ENCODE measurements at places on chromosomes 1 and 21.

DNA sequence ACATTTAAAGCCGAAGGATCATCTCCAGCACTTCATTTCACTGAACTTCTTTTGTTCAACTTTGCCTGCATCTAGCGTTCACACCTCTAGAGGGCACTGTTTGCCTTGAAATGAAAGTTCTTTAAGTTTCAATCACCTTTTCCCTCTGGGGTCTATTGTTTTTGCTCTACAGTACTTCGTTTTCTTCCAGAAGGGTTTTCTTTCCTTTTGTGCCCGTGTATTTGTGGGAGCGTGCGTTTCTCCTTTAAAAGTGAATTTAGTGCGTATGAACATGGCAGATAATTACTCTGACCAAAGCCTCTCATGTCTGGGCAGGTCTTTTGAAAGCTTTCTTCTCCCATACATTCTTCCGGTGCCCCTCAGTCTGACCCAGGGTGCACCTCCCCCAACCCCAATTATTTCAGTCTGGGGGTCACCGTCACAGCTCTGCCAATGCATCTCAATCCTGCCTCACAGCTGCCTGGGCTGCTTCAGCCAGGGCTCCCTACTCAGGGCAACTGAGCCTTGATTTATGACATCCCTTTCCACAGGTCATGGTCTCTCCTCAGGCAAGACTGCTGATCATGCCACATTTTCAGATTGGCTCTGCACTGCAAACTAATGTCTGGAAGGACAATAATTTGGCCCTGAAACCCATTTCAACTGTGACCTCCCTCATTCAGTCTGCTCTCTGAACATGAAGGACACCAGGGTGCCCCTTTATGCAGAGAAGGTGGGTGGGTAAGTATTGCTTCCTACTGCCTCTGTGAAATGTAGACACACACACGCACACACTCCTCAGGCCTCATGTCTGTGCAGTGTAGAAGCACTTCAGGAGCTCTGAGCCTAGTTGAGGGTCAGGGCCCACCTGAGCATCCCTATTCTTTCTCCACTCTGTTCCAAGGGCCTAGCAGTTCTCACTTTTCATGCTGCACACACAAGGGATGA lies 88.6 kb downstream of the NUF2 start:
- peak; percentile 91 for DNase-seq

- DNase-seq: no peak
Measured at GRCh38 chr1:180327089-180327488, 97.0 kb downstream of the LHX4 start.

DNA sequence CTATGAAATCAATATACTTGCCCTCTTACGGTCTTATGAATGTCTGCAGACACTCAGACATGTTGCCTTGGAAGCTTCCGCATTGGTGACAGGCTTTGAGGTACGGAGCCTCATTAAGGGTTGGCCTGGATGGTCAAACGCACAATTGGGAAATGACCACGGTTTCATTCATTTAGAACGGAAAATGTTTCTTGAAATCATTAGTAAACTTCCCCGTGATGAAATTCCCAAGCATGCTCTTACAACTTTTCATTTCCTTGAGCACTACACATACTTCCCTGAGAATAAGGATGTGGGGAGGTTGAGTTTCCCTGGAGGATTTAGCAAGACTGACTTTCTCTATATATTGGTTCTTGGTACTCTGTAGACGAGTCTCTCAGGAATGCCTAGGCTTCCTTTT lies 146.3 kb downstream of the HLX start:
- DNase-seq: no peak

- peak; percentile 64 for DNase-seq
Measured at GRCh38 chr1:150365941-150366340, 2.0 kb downstream of the RPRD2 start.

DNA sequence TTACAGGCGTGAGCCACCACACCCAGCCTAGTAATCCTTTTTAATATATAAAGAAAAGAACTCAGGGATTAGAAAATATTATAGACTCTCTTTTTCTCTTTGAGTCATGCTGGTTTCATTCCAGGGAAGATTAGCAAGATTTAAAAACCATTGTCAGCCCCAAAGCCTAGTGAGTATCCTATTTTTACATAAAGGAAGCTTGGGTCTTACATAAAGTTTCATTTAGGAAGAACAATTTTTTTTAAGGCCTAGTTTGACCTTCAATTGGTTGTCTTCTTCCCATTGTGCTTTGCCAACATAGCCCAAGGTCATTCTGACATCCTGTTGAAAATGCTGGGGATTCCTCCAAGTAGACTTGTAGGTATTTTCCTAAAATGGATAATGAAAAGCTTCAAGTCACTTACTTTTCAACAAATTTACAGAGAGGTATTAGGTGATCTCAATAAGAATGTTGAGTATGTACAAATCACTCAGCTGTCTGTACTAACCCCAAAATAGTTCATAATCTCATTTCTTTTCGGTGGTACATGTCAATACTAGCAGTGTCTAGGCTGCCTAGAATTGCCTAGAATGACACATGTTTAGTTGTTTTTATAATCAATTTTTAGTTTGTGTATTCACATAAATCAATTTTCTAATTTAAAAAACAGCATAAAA lies 4.3 kb upstream of the KIF14 start:
- no peak for DNase-seq

DNA sequence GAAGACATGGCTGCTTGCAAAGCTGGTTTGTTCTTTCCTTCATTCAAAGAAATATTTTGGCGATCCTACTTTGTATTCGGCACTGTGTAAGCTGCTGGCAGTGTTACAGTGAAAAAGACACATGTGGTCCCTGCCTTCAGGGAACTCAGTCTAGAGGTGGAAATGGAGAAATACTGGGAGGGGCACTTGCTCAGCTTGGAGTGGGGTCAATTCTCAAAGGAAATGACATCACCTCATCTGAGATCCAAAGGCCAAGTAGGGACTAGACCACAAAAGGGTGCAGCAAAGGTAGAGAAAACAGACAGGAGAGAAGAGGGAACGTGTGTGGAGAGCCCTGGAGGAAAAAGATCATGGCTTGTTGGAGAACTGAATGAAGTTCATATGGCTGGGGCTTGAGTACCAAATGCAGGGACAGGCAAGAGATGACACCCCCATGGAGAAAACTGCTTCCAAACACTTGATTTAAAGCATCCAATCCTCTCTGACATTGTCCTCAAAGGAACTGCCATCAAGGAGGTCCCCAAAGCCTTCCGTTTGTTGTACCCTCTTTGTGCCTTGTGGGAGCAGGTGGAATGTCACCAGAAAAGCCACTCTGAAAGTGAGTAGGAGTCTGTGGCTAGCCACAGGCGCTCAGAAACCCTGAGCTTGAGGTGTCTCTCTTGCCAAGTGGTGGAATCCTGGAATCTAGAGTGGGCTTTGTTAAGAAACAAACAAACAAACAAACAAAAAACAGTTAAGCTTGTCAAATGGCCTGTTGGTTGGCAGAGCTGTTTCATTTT lies 48.3 kb upstream of the TDRD10 start:
- no peak for DNase-seq

- DNase-seq: no peak
Measured at GRCh38 chr1:208164609-208165008, 79.6 kb downstream of the PLXNA2 start.

DNA sequence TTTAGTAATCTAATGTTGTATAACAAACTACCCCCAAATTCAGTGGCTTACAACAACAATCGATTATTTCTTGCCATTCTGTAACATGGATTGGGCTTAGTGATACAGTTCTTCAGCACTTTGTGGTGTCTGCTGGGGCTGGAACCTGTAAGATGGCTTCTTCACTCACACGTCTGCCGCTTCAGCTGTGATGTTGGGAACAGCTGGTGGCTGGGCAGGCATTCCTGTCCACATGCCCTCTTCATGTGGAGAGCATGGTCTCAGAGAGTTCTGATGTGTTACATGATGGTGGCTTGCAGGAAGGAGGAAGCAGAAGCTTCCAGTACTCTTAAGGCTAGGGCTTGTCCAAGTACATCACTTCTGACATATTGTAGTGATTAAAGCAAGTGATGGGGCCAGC lies 276.9 kb downstream of the PTBP2 start:
- DNase-seq: no peak

DNA sequence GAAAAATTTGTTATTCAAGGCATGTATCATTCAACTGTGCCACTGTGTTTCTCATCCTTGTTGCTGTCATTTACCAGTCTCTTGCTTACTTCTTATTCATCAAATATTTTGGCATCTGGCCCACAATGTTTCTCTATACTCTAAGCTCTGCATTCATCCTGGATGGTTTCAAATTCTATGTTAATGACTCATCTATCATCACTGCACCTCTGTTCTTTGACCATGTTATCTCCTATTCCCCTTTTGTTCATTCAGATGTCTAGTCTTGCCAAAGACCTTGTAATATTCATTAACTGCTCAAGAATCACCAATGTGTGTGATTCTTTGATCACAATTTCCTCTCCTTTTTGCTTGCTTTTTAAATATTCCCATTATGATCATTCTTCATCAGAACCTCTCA lies 54.6 kb upstream of the PRKACB start:
- DNase-seq: no peak

- no peak for DNase-seq
Measured at GRCh38 chr1:93669369-93669768, 12.3 kb downstream of the BCAR3 start.

- no peak for DNase-seq
Measured at GRCh38 chr21:15682977-15683376, 46.8 kb upstream of the USP25 start.

- DNase-seq: no peak
Measured at GRCh38 chr1:62439652-62440371, 3.0 kb downstream of the USP1 start.

GRCh38 chr1:20578062-20578461 lies 10.8 kb upstream of the CDA start:
- no peak for DNase-seq

DNA sequence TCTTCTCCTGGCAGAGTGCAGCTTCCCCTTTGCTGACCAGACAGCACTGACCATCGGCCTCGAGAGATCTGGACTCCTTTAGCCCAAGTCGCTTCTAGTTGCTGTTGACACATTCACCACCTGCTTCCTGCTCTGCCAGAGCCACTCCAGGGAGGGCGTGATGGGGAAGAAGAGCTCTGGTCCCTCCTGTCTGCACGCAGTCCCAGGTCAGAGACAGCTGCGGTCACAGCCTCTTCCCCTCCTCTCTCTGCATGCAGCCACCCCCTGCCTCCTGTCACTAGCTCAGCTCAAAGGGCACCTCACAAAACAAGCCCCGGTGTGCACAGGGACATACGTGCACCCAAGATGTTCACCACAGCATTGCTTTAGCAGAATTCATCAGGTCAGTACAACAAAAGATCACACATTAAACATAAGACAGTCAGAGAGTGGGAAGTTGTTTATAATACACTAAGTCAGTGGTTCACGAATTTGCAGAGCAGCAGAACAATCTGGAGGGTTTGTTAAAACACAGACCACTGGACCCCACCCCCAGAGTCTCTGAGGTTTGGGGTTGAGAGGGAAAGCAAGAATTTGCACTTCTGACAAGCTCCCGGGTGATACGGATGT lies 132.9 kb downstream of the SYF2 start:
- no peak for DNase-seq

GRCh38 chr1:192547501-192547900 lies 28.1 kb upstream of the RGS1 start:
- DNase-seq: no peak

DNA sequence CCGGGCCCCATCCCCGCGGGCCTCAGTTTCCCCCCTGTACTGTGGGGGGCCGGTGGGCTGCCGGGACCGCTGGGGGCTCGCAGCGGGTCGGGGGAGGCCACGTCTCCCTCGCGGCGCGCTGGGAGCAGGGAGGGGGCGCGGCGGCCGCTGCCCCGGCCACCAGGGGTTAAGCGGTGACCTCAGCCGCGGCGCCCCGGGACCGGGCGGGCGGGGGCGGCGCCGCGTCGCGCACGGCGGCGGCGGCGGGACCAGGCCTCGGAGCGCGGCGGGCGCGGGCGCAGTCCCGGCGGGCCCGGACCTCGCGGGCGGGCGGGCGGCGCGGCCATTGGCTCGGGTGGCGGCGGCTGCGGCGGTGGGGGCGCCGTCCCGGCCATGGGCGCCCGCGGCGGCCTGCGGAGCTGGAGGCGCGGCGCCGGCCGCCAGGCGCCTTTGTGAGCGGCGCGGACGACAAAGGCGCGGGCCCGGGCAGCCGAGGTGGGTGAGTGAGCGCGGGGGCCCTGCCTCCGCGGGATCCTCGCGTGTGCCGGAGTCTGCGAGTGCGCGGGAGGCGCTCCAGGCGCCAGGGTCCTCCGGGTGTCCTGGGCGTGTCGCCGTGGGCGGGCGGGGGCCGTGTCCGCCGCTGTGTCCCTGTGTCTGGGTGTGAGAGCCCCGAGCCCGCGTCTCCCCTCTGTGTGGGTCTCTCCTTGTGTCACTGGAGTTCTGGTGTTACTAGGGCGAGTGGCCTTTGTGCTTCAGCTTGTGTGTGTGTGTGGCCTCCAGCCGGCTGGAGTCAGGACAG lies at the start of gene ARHGEF10L:
Gene ARHGEF10L, plus strand, starts transcription at position 222 of the 778 bp plus-strand sequence. CDS start 40,898 bp downstream, outside the sequence.
- DNase-seq: no peak

DNA sequence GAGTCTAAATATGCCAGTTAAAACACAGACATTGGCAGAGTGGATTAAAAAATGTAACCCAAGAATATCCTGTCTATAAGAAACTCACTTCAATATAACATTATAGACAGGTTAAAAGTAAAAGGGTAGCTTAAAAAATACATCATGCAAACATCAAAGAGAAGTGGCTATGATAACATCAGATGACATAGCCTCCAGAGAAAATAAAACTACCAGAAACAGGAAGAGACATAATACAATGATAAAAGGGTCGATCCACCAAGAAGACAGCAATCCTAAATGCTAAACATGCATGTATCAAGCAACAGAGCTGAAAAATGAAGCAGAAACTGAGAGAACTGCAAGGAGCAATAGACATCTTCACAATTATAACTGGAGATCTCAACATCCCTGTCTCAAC lies 190.2 kb upstream of the NR5A2 start:
- no peak for DNase-seq

DNA sequence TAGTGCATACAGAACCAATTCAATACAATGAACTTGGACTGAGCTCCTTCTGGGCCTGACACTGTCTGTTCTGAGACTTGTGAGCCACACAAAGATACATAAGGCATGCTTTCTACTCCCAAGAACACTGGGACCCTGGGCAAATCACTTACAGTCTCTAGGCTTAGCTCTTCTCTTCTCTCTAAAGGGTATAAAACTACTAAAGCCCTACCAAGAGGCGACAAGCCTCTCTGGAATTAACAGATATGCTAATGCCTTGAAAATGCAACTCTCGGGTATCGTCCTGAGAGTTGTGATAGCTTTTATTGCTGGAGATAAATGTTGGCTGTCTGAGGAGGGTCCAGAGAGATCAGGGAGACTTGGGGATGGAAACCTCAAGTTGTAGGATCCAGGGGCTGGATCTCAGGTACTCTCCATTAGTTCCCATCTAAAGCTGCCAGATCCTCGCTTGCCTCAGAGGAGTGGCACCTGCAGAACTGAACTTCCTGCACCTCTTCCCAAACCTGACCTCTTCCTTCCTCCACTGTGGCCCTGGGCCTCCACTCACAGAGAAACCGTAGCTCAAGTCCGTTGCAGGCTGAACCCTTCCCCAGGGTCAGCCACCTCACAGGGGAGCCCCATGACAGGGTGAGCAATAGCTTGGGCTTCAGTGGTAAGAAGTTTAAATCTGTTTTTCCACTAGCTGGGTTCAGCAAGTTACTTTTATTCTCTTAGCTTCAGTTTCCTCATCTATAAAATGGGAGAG lies 11.5 kb upstream of the CFAP45 start:
- DNase-seq: no peak

- no peak for DNase-seq
Measured at GRCh38 chr21:41833497-41834115, 45.5 kb downstream of the PRDM15 start.

GRCh38 chr1:240927821-240928220 lies 315.9 kb upstream of the GREM2 start:
- DNase-seq: no peak
